Smooth muscle cell of the coronary artery (primary cell): ENCODE measurements at places on chromosomes 4 and X. TPM values are rescaled to one million over a fixed set of nuclear protein-coding genes. Genes with fewer than 3 reads are reported as not detected.

The FABP2 gene
- total RNA-seq = not detected in 2 replicates

The VEGFC gene
- total RNA-seq = 8.9 and 27.3 TPM in 2 replicates

The KLHL34 gene
- total RNA-seq = not detected in 2 replicates

The FRG2 gene
- not detected in 2 replicates for total RNA-seq

The SLC49A3 gene
- total RNA-seq = 1.1 and 9.8 TPM in 2 replicates

The LRCH2 gene
- total RNA-seq = 3.1 and 3.2 TPM in 2 replicates

The SCOC gene
- 9.0 and 34.4 TPM in 2 replicates for total RNA-seq

The GPR173 gene
- total RNA-seq = 1.4 and 4.2 TPM in 2 replicates
